Activated T-helper 1 cell treated with anti-CD3 and anti-CD28 coated beads, Interleukin-2, amount 50 U/mL, for 16 hours (primary cell): ENCODE measurements at places on chromosomes 11 and 22.

GRCh38 chr22:32717337-32718240 is 83.9 kb upstream of the TIMP3 start:
- no peak for DNase-seq

DNA sequence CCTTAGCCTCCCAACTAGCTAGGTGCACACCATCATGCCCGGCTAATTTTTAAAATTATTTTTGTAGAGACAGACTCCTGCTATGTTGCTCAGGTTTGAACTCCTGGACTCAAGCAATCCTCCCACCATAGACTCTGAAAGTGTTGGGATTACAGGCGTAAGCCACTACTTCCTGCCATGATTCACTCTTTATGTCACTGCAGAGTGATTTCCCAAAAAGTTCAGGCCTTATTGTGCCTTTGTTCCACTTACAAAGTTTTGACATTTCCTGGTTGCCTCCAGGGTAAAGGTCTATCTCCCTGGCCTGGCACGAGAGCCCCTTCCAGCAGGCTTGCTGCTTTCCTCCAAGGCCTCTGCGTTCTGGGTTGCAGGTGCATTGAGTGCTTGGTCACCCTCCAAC is 44.6 kb upstream of the RIC3 start:
- DNase-seq = no peak

DNA sequence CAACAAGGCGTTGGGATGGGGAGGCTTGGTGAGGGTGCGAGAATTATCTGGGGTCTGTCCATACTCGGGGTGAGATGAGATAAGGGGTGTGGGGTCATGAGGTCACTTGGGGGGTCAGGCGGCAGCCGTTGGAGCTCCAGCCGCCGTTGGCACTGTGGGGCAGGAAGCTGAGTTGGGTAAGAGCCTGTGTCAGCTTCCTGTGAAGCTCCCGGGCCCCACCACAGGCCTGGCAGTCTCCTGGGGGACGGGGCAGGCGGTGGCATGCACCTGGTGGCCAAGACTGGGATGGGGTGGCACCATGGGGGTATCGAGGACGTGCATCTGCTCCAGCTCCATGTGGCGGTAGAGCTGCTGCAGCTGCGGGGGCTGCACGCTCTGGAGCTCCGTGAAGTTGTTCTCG is 7.1 kb upstream of the MYBPC3 start:
- DNase-seq = no peak

GRCh38 chr11:122668562-122669090 is 13.1 kb downstream of the UBASH3B start:
- no peak for DNase-seq

DNA sequence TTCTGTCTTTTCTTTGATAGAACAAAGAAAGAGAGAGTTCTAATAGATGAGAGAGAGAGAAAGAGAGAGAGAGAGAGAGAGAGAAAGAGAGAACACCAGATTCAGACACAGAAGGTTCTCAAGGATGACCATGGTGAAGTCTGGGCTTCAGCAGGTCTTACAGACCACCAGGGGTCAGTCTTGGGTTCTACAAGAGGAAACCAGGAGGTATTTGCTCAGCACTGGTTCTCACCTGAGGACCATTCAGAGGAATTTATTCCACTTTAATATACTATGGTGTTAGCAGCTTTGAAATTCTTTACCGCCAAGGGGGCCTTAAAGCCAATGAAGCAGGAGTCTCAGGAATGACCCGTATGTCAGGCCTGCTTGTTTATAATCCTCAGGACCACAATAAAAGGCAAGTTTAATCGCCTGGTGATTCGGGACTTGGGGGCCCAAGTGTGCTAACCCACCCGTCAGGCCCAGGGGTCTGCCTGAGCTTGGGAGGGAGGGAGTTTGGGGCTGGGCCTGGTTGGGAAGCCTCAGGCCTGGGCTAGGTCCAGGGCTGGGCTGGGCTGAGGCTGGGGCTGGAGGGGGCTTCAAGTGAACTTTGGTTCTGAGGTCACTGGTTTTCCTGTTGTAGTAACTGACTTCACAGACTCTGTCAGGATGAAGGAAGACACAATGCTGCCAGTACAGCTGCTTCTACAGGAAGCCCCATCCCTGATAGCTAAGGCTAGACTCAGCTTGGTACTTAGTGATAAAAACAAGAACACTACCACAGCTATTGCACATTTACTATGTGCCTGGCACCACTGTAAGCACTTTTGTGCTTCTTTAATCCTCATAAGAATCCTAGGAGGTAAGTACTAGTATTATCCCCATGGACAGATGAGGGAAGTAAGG is 179.2 kb upstream of the ZBED5 start:
- no peak for DNase-seq

DNA sequence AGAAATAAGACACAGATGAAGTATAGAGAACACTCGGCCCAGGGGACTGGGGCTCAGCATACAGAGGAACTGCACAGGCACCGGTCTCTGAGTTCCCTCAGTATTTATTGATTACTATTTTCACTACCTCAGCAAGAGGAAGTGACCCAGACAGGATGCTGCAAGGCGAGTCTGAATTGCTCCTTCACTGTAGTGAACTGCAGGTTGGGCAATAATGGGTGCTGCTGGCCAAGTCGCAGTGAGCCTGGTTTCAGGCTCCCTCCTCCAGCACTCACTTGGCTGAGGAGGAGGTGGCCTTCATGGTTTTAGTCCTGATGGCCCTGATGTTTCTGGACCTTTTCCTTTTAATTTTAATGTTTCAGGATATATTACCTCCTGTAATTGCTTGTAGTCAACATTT is 10.4 kb downstream of the OR52K2 start:
- DNase-seq = no peak
